ENCODE measurements at places on chromosomes 2 and 18. TPM values are rescaled to one million over a fixed set of nuclear protein-coding genes. Genes with fewer than 3 reads are reported as not detected.

The CELF4 gene
- 92.9 TPM for total RNA-seq

The MBD1 gene
- 51.4 TPM for total RNA-seq

The DNAH6 gene
- total RNA-seq: 4.9 TPM

The PDCD1 gene
- total RNA-seq: 0.41 TPM

DNA sequence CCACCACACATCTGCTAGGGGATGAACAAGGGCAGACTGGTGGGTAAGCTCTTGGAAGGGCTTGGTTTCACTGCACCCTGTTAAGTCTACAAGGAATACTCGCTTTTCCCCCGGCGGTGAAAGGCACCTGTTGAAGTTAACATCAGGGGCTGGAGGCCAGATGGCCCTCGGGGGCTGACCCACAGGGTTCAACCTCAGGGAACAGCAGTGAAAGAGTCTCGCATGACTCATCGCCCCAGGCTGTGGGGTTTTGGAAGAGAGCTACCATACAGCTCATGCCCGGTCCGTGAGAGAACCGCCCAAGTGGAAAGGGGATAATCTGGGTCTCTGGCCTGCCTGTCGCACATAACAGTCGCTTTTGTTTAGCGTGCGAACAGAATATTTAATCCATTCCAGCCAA, 748.0 kb downstream of the DPP10 start:
- DNase-seq: no peak

GRCh38 chr2:9179572-9180201, 26.9 kb upstream of the ASAP2 start:
- no peak for DNase-seq

- DNase-seq: no peak
Observed at GRCh38 chr2:696999-697627, 19.9 kb upstream of the TMEM18 start.

- DNase-seq: no peak
Observed at GRCh38 chr18:48908916-48909315, 41.8 kb downstream of the SMAD7 start.

DNA sequence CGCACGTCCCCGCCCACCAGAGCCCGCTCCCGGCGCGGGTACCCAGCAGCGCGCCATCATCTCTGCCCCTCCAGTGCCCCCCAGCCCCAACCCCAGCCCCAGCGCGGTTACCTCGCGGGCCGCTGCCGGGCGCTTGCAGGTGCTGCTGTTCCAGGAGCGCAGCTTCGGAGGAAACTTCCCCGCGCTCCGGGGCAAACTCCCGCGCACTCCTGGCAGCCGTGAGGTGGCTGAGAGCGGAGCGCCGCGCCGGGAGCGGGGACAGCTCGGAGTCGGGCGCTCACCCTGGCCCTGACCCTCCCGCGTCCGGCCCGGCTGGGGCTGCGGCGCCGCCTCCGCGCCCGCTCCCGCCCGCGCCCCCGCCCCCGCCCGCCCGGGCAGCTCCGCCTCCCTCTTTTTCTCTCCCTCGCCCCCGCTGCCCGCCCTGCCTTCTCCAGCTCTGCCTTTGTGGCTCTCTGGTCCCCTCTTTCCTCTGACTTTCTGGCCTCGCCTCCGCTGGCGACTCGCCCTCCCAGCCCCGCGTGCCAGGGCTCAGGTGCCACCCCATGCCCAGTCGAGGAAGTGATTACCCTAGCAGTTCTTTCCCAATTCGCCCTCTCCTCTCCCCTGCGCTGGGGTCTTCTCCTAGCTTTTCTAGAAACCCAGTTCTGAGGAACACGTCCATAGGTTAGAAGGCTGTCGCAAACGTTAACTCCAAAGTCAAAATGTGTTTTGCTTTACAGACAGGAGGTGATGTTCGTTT, at the start of gene CHST9:
CHST9 (minus strand) TSS at position 284 of the 739 bp plus-strand sequence. CDS start 42,499 bp downstream, outside the sequence.
- DNase-seq: peak; percentile 59

DNA sequence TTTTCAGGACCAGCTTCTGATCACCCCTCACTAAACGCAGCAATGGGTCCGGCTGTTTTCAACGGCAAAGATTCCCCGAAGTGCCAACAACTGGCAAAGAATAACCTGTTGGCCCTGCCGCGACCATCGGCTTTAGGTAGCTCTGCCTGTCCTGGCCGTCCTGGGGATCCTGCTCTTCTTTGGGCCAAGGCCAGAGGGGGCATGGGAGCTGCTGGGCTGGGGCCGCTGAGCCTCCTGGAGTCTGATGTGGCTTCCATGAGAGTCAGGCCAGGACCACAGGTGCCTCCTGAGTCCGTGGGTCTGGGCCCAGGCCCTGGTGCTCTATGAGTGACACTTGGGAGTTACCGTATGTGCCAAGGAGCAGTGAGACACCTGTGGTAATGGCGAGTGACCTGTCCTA, 46.9 kb downstream of the GREB1 start:
- no peak for DNase-seq

GRCh38 chr2:14422426-14422825, 210.1 kb upstream of the LRATD1 start:
- DNase-seq: no peak

GRCh38 chr2:217710211-217710765, 292.5 kb downstream of the TNS1 start:
- no peak for DNase-seq

- no peak for DNase-seq
Observed at GRCh38 chr18:44609181-44609941, 71.3 kb upstream of the SETBP1 start.

GRCh38 chr2:201926067-201926466, 107.6 kb upstream of the FZD7 start:
- no peak for DNase-seq
